Left renal cortex interstitium (tissue), 4 donors: ENCODE measurements at places on chromosomes 11 and 22. TPM values are rescaled to one million over a fixed set of nuclear protein-coding genes. Genes with fewer than 3 reads are reported as not detected.

The MAP6 gene
- 11.6 TPM for polyA plus RNA-seq

The NXPE2 gene
- polyA plus RNA-seq, result 0.14 TPM

The SEPTIN5 gene
- polyA plus RNA-seq, result 32.5 TPM

The SCUBE2 gene
- polyA plus RNA-seq, result 6.4 TPM

The MOGAT2 gene
- 1.2 TPM for polyA plus RNA-seq

DNA sequence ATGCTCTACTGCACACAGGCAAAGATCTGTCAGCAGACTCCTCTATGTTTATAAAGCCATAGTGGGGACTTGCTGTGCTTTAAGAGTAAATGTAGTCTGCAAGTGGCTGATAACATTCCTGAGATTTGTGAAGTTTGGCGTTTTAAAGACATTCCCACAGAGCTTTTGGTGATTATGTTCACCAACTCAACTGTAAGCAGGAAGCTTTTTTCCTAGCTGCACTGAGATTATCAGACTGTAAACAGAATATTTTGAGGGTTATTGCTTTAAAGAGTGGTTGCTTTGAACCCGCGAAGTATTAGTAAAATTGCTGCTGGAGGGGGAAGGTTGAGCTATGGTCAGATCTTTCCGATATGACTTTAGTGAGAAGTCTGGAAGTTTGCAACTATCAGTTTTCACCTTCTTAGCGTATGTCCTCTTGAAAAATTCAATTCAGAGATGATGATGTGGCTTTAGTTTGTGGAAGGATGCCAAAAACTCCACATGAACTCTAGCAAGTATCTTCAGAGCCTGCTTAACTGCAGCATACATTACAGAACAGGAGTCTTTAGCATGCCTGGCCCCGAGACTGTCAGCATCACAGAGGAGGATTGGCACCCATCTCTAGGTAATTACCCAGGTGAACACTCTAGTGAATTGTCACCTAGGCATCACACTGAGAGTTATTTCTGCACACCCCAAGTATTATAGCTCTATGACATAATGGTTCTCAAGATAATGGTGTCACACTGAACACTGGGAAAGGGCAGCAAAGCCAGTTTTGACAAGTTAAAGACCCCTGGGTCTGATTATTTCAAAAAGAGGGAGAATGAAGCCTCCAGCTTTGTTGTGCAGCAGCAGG, 89.9 kb downstream of the MTNR1B start:
- no peak for DNase-seq

DNA sequence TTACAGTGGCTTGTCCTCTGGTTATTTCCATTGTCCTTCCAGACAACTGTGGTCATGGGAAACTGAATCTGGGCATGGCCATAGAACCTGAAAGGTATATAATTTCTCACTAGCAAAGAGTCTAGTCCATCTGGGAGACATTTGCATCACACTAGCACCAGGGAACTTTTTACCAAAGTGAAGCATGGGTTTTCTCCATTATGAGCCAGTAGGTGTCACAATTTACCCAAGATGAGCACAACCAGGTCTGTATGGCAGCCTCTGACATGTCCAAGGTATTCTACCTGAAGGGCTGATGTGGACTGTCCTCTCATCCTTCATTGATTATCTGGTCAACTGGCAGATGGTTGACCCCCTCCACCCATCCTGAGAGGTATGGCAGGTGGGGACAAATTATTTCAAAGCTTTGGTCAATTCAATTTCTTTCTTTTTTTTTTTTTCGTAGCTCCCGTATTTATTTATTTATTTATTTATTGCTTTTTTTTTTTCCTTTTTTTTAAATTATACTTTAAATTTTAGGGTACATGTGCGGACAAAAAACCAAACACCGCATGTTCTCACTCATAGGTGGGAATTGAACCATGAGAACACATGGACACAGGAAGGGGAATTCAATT, 425.9 kb downstream of the TMEM135 start:
- DNase-seq, result no peak

GRCh38 chr11:47257517-47258316, at the start of gene NR1H3:
Gene NR1H3, plus strand, starts transcription at chr11:47257996. Its CDS starts 1,221 bp downstream, at chr11:47259217.
- no peak for DNase-seq

DNA sequence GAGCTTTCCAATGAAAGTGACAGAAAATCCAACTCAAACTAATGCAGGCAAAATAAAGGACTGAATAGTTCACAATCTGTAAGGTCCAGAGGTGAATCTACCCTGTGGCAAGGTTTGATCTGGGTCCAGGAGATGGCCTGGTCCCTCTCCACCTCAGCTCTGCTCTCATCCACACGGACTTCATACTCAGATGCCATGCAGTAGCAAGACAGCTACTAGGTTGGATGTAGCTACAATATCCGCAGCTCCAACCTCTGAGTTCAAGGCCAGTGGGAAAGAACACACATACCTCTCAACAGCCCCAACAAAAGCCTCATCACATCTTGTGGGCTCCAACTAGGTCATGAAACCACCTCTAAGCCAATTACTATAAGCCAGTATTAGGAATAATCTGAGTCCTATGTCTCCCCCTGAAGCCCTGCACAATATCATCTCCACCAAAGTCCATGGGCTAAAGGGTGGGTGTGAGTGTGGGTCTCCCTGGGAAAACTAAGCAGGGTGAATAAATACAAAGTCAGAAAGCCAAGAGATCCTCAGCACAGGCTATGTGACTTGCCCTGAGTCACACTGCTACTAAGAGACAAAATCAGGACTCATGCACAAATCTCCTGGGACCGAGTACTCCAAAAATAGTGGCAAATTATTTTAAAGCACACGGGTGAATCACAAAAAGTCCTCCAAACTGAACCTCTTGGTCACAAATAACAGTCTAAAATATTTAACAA, 78.8 kb downstream of the LARGE1 start:
- no peak for DNase-seq

- no peak for DNase-seq
These were observed 15.2 kb downstream of the TMPRSS5 start for GRCh38 chr11:113690619-113691569.

DNA sequence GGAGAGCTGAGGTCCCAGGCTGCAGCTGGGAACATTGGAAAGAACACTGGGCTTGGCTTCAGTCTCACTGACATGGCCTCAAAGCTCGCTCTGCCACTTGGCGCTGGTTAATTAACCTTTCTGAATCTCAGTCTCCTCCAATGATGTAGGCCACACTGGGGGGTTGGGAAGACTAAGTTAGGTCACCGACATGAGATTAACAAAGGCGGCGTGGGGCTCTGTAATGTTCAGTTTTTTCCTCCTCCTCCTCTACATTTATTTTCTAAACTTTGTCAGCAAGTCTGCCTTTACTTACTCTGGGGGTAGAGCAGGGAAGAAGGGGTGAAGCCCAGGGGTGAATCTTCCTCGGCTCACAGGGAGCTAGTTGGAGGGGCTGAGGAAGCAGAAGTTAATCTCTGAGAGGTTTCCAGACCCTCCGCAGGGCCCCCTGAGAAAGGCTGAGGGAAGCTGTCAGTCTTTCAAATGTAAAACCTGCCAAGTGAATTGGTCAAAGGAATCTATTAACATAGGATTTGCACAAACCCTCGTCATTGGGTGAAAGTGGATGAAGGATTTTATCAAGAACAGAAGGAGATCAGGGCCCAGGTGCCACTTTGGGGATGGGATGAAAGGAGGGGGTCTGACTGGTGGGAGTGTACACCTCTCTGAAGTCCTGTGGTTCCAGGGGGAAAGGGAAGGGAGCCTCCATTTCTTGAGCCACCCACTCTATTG, 32.1 kb upstream of the TENM4 start:
- no peak for DNase-seq

DNA sequence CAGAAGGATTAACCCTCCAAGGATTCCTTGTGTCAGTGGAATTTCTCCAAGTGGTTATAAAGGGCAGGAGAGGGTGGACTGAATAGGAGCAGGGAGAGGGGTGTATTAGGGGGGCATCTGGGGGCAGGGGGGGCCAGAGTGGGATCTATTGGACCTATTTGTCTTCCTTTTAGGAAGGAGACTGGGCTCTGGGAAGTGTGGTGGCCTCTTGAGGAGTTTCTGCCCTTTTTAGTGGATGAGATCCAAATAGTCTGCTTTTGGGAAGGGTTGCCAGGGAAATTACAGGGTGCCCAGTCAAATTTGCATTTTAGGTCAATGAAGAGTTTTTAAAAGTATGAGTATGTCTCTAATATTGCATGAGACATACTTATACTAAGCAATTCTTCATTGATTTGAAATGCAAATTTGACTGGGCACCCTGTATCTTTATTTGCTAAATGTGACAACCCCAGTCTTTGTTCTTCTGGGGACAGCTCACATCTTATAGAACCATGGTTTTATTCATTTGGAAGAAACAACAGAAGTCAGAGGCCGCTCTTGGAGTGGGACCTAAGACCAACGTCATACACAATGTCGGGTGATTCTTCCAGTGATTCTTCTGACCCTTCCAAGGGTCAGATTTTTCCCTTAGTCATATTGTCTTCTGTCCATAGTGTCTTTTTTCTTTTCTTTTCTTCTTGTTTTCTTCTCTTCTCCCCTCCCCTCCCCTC, 429 bp upstream of the SLC22A6 start:
- DNase-seq, result no peak

- DNase-seq, result no peak
These were observed 91.5 kb upstream of the SESN3 start for GRCh38 chr11:95322539-95322938.

GRCh38 chr11:126341760-126342161, 13.7 kb upstream of the ST3GAL4 start:
- no peak for DNase-seq

GRCh38 chr11:115077740-115078139, 399.4 kb downstream of the NXPE2 start:
- DNase-seq, result no peak

DNA sequence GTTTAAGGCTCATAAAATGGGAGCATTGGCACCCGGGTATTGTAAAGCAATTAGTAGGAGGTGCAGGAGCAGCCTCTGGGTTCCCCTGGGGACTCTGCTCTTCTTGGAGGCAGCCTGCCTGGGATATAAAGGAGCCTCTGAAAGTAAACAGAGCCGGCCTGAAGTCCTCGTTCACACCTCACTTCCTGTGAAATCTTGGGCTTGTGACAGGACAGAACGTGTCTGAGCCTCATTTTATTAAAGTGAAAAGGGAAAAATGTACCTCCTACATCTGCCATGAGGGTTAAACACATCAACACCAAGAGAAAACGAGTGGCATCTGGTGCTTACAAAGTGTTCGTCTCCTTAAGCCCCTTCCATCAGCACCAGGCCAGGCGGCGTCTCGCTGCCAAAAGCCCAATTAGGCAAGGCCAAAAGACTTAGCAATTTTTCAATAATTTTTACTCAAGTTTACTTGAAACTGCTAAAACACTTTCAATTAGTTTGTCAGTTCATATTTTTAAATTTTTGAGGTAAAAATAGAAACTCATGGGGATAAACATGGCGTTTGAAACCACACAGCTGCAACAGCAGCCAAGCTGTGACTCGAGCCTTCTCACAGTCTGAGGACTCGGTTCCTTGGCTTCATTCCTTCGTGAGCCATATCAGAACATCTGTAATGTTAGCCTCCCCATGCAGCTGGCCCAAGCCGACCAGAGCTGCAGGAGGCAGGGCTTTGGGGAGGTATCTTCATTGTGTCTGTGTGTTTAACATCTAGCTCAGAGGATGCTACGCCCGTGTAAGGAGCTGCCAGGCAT, 33.6 kb downstream of the MAP6 start:
- no peak for DNase-seq

GRCh38 chr11:71519546-71519945, 7.5 kb upstream of the KRTAP5-7 start:
- no peak for DNase-seq

GRCh38 chr11:45171550-45171949, 25.1 kb downstream of the PRDM11 start:
- no peak for DNase-seq

GRCh38 chr22:43734370-43735150, 77.5 kb downstream of the EFCAB6 start:
- no peak for DNase-seq

DNA sequence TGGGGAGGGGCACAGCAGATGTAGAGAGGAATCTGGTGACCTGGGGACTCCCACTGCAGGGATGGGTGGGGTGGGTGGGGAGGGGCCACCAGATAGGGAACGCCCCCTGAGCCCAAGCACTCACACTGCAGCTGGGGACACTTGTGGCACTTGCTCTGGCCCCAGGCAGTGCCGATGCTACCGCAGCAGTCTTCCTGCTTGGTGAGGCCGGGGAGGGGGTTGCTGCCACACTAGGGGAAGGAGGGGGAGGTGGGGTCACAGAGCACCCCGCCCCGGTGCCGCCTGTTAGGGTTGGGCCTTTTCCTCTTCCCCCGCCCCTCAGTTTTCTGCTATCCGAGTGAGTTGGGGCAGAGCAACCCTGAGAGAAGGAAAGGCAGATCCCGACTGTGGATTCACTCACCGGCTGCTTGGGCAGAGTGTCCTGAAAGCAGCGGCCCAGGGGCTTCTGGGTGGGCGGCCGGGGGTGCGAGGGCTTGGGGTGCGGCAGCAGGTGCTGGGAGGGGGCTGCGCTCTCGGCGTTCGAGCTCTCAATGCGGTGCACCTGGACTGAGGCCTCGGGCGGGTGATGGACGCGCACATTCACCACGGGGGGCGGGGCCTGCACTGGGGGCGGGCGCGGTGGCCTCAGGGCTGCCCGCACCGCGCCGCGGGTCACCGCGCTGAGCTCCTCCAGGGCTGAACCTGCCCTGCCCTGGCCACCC, 4.7 kb downstream of the LTBP3 start:
- DNase-seq, result no peak

DNA sequence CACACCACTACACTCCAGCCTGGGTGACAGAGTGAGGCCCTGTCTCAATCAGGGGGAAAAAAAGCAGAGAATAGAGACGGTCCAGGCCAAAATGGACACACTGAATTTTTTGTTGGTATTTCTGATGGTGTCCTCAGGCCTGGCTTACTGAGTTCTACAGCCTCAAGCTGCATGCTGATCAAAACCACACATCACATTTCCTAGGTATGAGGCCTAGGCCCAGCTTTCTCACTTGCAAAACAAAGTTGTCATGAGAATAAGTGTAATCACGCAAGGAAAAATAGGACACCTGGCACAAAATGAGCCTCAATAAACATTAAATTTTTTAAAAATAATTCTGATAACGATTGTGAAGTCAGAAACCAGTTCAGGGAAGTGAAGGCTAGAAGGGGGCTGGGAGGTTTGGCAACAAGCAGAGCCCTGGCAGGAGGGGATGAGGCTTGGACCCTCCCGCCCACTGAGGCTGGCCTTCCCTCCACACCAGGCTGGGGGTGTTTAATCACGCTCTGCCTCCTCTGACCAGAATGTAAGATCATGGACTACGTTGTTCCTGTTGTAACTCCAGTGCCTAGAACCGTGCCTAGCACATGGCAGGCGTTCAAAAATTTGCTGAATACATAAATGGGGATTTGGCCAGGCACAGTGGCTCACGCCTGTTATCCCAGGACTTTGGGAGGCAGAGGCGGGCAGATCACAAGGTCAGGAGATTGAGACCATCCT, 18.1 kb downstream of the PACSIN2 start:
- no peak for DNase-seq

- DNase-seq, result no peak
These were observed 791 bp downstream of the GDPD4 start for GRCh38 chr11:77300695-77301094.

GRCh38 chr11:16121853-16122252, 234.5 kb downstream of the SOX6 start:
- DNase-seq, result no peak

GRCh38 chr11:37916331-37916730, 1318.3 kb upstream of the RAG2 start:
- DNase-seq, result no peak

- no peak for DNase-seq
These were observed 264.1 kb downstream of the MN1 start for GRCh38 chr22:27537501-27537900.

- no peak for DNase-seq
These were observed 806 bp upstream of the SMDT1 start for GRCh38 chr22:42078469-42079318.

GRCh38 chr22:36873614-36874308, 13.0 kb downstream of the NCF4 start:
- DNase-seq, result no peak
